ENCODE measurements at places on chromosomes 1 and 21. TPM values are rescaled to one million over a fixed set of nuclear protein-coding genes. Genes with fewer than 3 reads are reported as not detected.

- DNase-seq = no peak
These were observed 18.1 kb downstream of the ZDHHC18 start for GRCh38 chr1:26844424-26845196.

- no peak for DNase-seq
These were observed 10.6 kb downstream of the S100B start for GRCh38 chr21:46594276-46594675.

The STMN1 gene
- total RNA-seq = 255 TPM

DNA sequence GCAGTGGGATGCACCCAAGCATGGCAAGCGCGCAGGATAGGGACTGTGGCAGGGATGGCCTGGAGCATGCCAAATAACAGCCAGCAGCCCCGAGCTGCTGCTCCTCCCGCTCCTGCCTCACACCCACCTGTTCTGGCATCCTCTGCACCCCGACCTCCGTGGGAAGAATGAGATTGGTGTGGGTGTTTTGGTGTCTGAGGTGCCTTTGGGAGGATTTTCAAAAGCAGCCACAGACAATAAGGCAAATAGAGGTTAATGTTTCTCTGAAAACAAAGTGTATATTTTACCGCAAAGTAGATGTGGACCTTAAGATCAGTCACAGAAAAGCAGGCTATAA is 35.5 kb downstream of the IGFN1 start:
- DNase-seq = no peak

- DNase-seq = no peak
These were observed 3.1 kb downstream of the PRUNE1 start for GRCh38 chr1:151011154-151011850.

The DDX20 gene
- total RNA-seq = 18.7 TPM

The CAPN9 gene
- not detected for total RNA-seq

DNA sequence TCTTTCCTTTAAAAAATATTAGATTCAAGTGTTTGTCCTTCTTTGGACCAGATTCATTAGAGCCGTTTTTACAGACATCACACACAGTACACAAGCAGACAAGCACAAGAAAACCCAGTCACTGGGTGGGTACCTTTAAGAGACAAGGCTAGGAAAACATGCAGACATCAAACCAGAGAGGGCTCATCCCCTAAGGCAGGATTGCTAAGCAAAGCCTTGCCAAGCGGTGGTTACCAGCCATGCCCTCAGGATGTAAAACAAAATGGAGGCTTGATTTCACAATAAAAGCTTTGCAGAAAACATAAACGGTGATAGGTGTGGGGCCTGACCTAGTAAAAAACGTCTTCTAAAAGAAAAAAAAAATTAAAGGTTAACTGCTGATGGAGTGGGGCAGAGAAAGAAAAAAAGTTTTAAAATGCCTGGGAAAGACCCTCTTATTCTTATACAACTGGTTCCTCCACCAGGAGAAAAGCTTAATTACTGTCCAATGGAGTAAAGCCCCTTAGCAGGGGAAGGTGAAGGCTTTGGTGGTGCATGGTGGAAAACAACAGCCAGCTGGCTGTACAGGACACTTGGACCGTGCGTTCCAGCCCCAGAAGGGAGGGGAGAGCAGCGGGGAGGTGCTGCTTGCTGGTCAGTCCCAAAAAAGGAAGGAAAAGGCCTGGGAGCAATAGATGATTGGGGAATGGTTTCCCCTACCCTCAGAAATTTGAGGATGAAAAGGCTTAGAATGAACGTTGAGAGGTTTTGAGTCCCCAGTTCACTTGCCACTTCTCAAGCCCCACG is 30.4 kb upstream of the FMO1 start:
- no peak for DNase-seq

The C1orf115 gene
- total RNA-seq = not detected

The GBP6 gene
- total RNA-seq = 0.40 TPM

The REG4 gene
- 0.19 TPM for total RNA-seq

The BTBD8 gene
- total RNA-seq = 1.0 TPM

The ATP1A4 gene
- total RNA-seq = not detected

DNA sequence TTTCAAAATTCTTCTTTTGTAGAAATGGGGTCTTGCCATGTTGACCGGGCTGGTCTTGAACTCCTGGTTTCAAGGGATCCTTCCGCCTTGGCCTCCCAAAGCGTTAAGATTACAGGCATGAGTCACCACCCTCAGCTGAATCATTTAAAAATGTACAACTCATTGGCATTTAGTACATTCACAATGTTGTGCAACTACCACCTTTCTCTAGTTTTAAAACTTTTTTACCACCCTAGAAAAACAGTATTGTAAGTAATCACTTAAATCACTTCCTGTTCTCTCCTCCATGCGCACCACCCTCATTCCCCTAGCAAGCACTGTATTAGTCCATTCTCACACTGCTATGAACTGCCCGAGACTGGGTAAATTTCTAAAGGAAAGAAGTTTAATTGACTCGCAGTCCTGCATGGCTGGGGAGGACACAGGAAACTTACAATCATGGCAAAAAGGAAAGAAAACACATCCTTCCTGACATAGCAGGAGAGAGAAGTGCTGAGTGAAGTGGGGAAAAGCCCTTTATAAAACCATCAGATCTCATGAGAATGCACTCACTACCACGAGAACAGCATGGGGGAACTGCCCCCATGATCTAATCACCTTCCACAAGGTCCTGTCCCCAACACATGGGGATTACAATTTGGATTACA is 14.4 kb upstream of the THEM5 start:
- no peak for DNase-seq

GRCh38 chr1:25113086-25113485 is 119.2 kb downstream of the SYF2 start:
- no peak for DNase-seq

- DNase-seq = no peak
These were observed 9.1 kb upstream of the GALNT2 start for GRCh38 chr1:230057681-230058565.

The FNDC7 gene
- not detected for total RNA-seq

- DNase-seq = peak; percentile 71
These were observed 514 bp downstream of the S1PR1 start for GRCh38 chr1:101237229-101237837.
